GM23338 (cell line): ENCODE measurements at places on chromosomes 6 and 20. TPM values are rescaled to one million over a fixed set of nuclear protein-coding genes. Genes with fewer than 3 reads are reported as not detected.
A peak's percentile ranks its signal among the peaks of the same experiment; 100 is the strongest.

DNA sequence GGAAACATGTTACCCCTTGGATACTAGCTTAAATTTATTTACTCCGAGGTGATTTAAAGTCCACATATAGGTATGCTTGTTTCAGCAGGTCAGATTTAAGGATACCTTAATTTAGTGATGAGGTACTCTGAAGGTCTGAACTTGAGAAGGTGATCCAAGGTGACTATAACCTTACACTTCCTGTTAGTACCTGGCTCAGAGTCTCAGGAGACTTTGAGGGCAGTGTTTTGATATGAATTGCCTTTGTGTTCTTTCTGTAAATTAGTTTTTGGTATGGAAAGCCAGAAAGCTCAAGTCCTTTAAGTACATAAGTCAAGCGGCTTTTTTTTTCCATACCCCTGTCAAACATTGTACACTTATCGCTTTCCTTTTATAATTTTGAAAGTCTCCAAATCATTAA, 489.0 kb downstream of the CDKAL1 start:
- no peak for DNase-seq

DNA sequence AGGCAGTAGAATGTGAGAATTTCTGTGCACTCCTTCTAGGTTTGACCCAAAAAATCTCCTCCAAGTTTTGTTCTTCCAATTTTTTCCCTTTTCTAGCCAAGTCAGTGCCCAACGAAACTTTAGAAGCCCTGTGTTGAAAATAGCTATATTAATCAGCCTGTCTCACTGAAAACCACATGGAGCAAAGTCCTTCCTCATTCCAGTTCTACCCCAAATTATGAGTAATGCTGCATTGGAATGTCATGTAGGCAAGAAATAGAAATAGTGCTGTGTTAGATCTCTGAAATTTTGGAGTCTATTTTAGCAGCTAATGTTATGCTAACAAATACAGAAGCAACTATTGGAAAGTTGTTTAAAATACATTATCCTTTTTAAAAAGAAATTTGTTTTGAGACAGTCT, 725.5 kb downstream of the TBC1D32 start:
- DNase-seq = no peak

GRCh38 chr6:1346101-1346500, 34.2 kb downstream of the FOXQ1 start:
- DNase-seq = no peak

Gene PPP1R16B
- polyA plus RNA-seq = 1.5 and 1.6 TPM in 2 replicates

DNA sequence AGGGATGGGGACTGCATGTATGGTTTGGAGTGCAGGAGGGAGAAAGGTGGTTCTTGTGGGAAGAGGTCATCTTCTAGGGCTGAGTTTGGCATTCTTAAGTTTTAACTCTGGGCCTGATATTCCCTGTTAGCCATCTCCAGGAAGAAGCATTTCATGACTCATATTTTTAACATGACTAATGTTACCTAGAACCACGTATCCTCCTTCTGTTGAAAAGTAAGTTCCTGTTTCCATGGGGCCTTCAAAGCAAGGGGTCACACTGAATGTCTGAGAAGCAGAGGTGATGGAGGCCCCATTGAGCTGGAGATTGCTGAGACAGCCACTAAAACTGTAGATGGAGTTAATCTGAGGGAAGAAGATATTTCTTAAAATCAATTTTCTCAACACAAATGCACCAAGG, 30.2 kb downstream of the FAM229B start:
- DNase-seq = no peak

GRCh38 chr6:114634016-114634415, 291.2 kb upstream of the HS3ST5 start:
- no peak for DNase-seq

DNA sequence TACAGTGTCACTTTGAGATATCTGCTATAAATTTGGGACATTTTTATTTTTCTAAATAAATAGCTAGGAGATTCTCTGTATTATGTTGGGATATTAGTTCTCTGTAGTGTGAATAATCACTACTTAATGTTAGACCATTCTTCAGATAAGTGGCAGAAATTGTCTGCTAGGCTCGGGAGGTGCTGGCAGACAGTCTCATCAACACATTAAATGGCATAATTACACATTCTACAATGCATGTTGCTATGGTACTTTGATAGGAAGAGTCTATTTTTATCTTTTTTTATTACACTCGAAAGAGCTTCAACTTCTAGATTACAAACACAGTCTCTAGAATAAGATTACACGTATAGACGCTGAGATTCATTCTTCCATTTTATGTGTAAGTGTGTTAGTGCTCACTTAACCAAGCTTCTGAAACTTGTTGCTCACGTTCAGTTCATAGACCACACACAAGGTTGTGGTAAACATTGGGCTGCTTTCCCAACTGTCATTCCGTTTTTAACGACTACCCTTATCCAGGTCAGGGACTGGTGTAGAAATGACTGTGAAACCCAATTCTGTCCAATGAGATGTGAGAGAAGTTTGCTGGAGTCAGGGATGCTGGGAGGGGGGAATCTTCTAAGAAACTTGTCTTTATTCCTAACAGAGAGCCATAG, 78.6 kb downstream of the TPBG start:
- no peak for DNase-seq

Gene PCED1A
- 5.0 and 5.3 TPM in 2 replicates for polyA plus RNA-seq

DNA sequence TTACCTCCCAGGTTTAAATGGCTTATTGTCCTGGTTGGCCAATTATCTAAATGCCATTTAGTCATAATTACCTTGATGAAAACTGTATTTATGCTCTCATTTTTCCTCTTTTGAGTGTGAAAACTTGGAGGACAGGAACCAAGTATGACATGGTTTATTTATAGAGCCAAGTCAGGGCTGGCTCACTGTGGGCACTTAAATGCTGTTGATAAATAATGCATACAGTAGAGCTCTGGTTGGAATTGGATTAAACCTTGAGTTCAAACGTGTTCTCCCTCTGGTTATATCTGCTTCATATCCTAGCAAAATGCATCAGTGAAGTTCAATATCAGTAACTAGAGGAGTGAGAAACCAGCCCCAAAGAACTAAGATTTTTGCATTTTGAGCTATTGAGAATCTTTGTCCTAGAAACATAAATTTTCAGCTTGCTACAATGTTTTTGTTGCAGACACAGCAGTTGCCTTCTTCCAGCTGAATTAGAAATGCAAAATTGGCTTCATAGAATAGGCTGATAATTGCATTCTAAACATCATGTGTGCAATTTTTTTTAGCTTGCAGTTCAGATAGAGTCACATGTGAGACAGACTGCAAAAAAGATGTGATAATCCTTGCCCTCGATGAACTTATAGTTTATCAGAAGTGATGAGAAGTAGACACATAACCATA, 255.8 kb downstream of the BTBD3 start:
- no peak for DNase-seq

DNA sequence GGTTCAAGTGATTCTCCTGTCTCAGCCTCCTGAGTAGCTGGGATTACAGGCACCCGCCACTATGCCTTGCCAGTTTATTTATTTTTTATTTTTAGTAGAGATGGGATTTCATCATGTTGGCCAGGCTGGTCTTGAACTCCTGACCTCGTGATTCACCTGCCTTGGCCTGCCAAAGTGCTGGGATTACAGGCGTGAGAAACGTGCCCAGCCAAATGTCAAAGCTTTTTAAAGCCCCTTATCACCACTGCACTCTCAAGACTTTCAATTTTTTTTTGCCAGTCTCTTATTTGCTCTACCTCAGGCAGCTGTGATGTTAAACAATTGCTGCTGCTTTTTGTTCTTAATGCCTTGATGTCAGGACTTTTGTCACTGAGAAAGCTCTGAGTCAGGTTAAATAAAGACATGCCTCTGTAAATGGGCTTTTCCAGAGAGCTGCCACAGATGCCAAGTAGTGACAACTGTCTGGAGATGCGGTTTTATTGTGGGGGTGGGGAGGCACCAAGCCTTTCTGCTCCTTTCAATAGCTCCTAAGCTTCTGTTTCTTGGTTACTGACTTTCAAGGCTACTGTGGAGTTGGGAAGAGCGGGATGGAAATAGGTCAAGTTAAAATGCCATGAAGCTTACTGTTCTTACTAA, 29.2 kb downstream of the RSPH3 start:
- peak; percentile 17 for DNase-seq
